ENCODE measurements at places on chromosomes 4 and X. TPM values are rescaled to one million over a fixed set of nuclear protein-coding genes. Genes with fewer than 3 reads are reported as not detected.

GRCh38 chr4:14132301-14132700, 504.8 kb upstream of the BOD1L1 start:
- no peaks in the 10 kb centered on the region for H3K4me1 ChIP-seq
- H3K27ac ChIP-seq: no peak overlapping the region
- no peak overlapping the region for H3K4me3 ChIP-seq
- no peaks in the 10 kb centered on the region for H3K36me3 ChIP-seq

DNA sequence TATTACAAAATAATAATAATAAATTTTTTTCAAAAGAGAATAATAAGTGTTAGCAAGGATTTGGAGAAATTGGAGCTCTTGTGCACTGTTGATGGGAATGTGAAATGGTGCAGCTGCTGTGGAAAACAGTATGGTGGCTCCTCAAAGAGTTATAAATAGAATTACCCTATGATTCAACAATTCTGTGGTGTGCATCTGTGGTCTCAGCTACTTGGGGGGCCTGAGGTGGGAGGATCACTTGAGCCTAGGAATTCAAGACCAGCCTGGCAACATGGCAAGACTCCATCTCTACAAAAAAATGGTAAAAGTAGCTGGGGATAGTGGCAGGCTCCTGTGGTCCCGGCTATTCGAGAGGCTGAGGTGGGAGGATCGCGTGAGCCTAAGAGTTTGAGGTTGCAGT, 19.6 kb downstream of the MND1 start:
- H3K27ac ChIP-seq: no peak overlapping the region
- no peaks in the 10 kb centered on the region for H3K27me3 ChIP-seq
- H3K4me3 ChIP-seq: no peak overlapping the region
- no peaks in the 10 kb centered on the region for H3K4me1 ChIP-seq

DNA sequence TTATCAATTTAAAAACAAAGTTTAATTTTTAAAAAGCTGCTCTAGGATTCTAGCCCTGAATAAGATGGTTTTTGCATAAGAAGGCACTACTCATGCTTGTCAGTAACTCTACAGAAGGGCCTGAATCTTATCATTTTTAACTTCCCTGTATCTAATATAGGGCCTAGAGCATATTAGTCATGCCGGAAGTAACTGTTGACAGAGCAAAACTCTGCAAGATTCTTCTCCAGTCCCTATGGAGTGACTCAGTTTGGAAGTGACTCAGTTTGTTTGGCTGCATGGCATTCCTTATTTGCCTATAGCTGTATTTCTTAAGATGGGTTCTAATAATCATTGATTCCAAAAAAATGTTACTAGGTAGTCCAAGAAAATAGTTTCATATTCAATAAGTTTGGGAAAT, 431.8 kb upstream of the HTR2C start:
- H3K27me3 ChIP-seq: no peaks in the 10 kb centered on the region
- DNase-seq: no peak
- no peaks in the 10 kb centered on the region for H3K36me3 ChIP-seq

GRCh38 chrX:12789976-12790375, 1.2 kb upstream of the PRPS2 start:
- H3K36me3 ChIP-seq: no peaks in the 10 kb centered on the region
- no peak overlapping the region for H3K27ac ChIP-seq
- no peak overlapping the region for H3K4me3 ChIP-seq
- DNase-seq: no peak
- no peaks in the 10 kb centered on the region for H3K27me3 ChIP-seq

DNA sequence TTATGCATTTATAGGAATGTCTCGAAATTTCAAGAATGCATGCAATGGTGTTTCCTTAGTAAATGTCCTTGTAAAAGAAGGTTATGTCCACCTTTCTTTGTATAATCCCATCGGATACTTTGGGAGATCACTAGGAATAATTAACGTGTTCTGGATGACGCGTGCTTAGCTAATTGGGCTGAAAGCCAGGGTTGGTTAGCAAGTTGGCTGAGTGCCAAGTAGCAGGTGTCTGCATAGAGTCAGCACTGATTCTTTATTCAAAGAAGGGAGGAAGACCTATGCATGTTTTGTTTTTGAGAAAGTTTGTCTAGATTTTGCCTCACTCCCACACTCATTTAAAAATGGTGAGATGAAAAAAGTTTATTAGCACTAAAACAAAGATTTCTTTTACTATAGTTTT, 144.6 kb downstream of the SOX3 start:
- no peaks in the 10 kb centered on the region for H3K36me3 ChIP-seq
- H3K4me3 ChIP-seq: no peak overlapping the region
- no peaks in the 10 kb centered on the region for H3K4me1 ChIP-seq
- no peak overlapping the region for H3K27ac ChIP-seq

- H3K36me3 ChIP-seq: no peaks in the 10 kb centered on the region
Measured at GRCh38 chrX:128106630-128107029, 54.4 kb upstream of the ACTRT1 start.

GRCh38 chr4:5933116-5933515, 40.2 kb upstream of the CRMP1 start:
- H3K4me3 ChIP-seq: no peak overlapping the region
- H3K36me3 ChIP-seq: no peaks in the 10 kb centered on the region
- no peaks in the 10 kb centered on the region for H3K27me3 ChIP-seq
- H3K27ac ChIP-seq: no peak overlapping the region

DNA sequence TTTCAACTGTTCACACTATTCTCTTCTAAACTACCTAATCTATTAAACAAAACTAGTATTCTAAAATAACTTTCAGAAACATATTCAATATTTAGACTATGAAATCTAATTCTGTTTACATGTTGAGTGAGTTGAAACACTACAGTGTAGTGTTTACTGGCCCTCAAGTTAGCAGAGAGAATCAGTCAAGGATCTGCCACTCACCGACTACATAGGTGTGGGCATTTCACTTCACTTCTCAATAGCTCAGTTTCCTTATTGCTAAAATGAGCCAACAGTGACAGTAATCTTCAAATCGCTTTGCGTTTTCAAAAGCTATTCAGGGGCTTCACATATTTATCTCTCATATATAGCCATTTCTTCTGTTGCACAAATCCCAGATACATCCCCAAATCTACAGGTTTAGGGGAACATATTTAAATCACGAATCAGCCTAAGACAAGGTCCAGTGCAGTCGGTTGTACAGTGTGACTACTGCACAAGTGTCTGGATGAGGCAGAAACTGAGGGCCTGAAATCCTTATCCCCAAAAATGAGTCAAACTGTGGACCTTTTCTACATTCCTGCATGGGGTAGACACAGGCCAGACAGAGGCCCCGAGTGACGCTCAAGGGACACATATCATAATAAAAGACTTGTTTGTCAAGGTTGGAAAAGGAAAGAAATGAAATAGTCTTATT, 129.8 kb downstream of the PPP3CA start:
- no peaks in the 10 kb centered on the region for H3K4me1 ChIP-seq
- H3K27ac ChIP-seq: no peak overlapping the region
- H3K36me3 ChIP-seq: no peaks in the 10 kb centered on the region
- DNase-seq: no peak

DNA sequence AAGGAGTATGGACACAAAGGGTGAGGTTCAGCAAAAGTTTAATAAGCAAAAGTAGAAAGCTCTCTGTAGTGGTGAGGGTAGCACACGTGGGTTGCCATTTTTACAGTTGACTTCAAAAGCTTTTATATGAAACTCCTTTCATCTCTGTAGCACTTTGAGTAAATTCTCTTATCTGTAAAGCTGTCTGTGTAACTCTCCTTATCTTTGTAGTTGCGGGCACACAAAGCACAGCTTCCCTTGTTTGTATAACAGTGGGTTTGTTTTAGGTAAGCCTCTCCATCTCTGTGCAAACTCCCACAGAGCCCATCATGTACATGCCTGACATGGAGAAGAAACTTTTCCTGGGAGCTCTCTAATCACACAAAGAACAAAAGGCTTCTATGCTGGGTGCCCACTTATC, 325.9 kb upstream of the PABPC5 start:
- H3K27me3 ChIP-seq: no peaks in the 10 kb centered on the region
- H3K4me3 ChIP-seq: no peak overlapping the region
- no peaks in the 10 kb centered on the region for H3K4me1 ChIP-seq
- DNase-seq: no peak
- H3K27ac ChIP-seq: no peak overlapping the region

DNA sequence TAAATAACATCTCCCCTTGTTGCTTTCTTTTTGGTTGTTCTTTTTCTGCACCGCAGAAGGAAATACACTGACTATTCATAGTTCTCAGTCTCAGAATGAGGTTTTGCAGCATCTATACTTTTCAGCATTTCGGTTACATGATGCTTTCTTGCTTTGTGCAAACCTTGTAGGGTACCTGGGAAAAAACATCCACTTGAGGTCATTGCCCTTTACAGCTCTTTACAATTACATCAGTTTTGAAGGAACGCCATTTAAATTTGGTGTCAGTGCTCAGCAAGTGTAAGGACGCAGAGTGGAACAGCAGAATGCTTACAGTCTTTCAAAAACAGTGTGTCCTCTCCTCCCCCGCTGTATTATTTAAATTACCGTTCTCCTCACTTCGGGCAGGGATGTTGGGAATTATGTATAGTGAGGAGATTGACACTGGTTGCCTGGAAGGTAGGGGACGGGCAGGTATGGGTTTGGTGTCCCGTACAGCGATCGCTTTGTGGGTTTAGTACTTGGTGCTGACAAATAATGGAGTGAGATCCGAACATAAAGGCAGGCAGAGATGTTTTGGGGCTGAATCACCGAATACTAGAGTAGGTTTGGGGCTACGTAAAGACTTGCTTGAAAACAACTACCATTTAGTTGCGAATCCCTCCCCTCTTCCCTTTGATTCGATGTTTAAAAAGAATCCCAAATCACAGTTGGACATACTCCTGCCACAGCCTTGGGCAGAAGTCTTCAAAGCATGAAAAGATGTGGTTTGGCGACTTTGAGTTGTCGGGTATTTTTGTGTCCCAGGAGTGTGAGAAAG, 2.0 kb upstream of the NKX3-2 start:
- no peak overlapping the region for H3K27ac ChIP-seq
- no peak overlapping the region for H3K4me3 ChIP-seq
- H3K27me3 ChIP-seq: peaks cover 4% of the 10 kb centered on the region
- DNase-seq: no peak
- peaks cover 18% of the 10 kb centered on the region for H3K4me1 ChIP-seq

DNA sequence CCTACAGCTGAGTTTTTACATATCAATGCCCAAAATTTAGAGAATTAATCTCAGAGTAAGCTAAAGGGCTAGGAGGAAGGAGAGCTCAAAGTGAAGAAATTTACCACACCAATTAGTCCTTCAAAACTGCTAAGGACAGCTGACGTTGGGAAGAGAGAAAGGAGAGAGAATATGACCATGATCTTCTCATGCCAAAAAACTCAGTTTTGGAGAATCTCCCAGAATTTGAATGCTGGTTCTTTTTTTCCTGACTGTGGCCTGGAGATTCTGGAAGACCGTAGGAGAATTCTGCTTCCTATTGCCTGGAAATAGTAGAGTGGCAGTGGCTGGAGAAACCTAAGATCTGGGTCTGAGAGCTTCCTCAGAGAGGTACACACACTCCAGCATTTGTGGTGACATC, 834.4 kb upstream of the SLIT2 start:
- no peak overlapping the region for H3K27ac ChIP-seq
- DNase-seq: no peak
- no peak overlapping the region for H3K4me3 ChIP-seq
- no peaks in the 10 kb centered on the region for H3K36me3 ChIP-seq

- H3K36me3 ChIP-seq: no peaks in the 10 kb centered on the region
- no peaks in the 10 kb centered on the region for H3K4me1 ChIP-seq
- H3K27me3 ChIP-seq: no peaks in the 10 kb centered on the region
Measured at GRCh38 chr4:101239665-101240064, 107.7 kb downstream of the PPP3CA start.

- H3K27ac ChIP-seq: no peak overlapping the region
- no peak for DNase-seq
- H3K27me3 ChIP-seq: no peaks in the 10 kb centered on the region
- no peak overlapping the region for H3K4me3 ChIP-seq
Measured at GRCh38 chr4:111108153-111108552, 485.3 kb upstream of the PITX2 start.

- no peaks in the 10 kb centered on the region for H3K27me3 ChIP-seq
- no peaks in the 10 kb centered on the region for H3K36me3 ChIP-seq
Measured at GRCh38 chr4:6275898-6276806, 6.5 kb downstream of the WFS1 start.

DNA sequence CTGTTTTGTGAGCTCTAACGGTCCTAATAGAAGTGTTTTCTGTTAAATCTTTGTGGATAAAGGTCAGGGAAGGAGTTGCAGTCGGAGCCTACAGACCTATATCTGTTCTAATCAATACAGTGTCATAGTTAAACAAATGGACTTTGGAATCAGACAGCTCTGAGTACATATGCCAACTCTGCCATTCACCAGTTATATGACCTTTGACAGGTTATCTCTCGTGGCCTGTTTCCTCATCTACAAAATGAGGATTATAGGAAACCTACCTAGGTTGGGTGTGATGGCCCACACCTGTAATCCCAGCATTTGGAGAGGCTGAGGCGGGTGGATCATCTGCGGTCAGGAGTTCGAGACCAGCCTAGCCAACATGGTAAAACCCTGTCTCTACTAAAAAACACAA, 89.7 kb downstream of the MID1IP1 start:
- H3K36me3 ChIP-seq: no peaks in the 10 kb centered on the region
- no peaks in the 10 kb centered on the region for H3K27me3 ChIP-seq
- H3K4me1 ChIP-seq: no peaks in the 10 kb centered on the region
- H3K27ac ChIP-seq: no peak overlapping the region
- DNase-seq: no peak

DNA sequence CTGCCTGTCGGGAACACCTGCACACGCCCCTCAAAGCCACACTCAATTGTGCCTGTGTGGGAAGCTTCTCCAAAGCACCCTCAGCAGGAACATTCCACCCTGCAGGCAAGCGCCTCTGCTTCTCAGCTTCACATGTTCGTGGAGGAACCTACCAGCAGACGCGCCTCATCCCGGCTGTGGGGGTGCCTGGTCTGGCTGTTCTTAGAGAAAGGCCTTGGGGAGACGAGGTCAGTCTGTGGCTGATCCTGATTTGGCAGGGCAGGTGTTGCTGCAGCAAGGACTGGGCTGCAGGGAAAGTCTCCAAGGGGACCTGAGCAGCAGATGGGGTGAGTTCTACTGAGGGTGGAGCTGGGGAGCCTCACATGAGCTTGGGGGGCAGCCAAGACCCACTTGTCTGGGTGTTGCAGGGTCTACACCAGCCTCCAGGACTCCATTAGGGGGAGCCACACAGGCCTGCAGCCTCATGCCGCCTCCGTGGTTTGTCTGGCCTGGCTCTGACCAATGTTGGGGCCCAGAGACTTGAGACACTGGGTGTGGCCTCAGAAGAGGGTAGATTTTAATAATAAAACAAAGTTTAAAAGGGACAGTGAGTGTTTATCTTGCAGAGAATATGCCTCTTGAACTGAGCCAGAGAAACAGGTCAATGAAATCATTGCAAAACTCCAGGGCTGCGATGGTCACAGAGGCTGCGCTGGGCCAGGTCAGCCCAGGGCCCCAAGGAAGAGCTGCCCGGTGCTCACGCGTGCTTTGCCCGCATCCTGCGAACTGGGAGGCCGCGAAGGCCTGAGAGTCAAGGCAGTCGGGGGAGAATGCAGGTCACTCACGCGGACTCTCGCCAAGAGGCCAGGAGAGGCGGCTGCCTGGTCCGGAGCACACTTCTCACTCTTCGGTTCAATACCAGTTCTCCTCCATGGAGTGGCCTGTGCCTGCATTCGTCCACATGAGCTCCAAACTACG, 21.1 kb downstream of the RNF212 start:
- H3K4me3 ChIP-seq: no peak overlapping the region
- H3K27me3 ChIP-seq: no peaks in the 10 kb centered on the region
- peaks cover 4% of the 10 kb centered on the region for H3K4me1 ChIP-seq
- no peaks in the 10 kb centered on the region for H3K36me3 ChIP-seq
- no peak overlapping the region for H3K27ac ChIP-seq
- DNase-seq: no peak

WDR44 gene
- 19.7 TPM for total RNA-seq

NUP54 gene
- 15.6 TPM for total RNA-seq

MAGED4 gene
- total RNA-seq: 45.4 TPM

REELD1 gene
- 0.35 TPM for total RNA-seq

IL1RAPL2 gene
- not detected for total RNA-seq

ADGRG2 gene
- total RNA-seq: 1.5 TPM

MAP7D2 gene
- total RNA-seq: 4.1 TPM

DCHS2 gene
- total RNA-seq: 0.67 TPM

USP17L10 gene
- total RNA-seq: not detected

RASSF6 gene
- 48.7 TPM for total RNA-seq

TSPAN7 gene
- 13.2 TPM for total RNA-seq
